Germinal center (tissue), 1 donor: ENCODE measurements at places on chromosomes 1 and 21.

DNA sequence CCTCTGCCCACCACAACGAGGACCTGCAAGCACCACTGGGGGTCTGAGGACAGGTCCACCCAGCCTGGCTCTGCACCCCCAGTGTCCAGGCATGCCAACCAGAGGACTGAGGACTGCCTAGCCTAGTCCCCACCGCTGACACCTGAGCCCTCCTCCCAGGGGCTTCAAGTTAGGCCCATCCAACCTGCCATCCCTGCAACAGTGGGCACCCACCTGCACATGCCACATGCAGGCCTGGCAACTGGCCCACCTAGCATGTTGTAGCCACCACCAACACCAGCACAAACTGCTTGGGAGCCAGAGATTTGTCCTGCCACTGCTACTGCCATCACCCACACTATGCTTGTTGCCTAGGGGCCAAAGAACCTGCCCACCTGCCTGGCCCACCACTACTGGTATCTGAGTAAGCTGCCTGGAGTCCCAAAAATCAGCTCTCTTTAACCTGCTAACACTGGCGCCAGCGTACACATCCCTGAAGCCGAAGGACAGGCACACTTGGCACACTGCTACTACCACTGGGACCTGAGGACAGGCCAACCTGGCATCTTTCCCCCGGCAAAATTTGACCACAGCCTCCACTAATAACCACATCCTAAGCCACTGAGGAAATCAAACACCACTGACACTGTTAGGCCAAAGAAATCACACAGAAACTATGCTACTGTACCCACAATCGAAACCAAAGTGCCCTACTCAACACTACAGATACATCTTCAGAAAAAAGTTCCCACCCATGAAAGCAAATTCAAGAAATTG, 61.5 kb downstream of the PSMG1 start:
- DNase-seq: no peak

GRCh38 chr1:27099135-27099586, 55.8 kb downstream of the SLC9A1 start:
- no peak for DNase-seq

DNA sequence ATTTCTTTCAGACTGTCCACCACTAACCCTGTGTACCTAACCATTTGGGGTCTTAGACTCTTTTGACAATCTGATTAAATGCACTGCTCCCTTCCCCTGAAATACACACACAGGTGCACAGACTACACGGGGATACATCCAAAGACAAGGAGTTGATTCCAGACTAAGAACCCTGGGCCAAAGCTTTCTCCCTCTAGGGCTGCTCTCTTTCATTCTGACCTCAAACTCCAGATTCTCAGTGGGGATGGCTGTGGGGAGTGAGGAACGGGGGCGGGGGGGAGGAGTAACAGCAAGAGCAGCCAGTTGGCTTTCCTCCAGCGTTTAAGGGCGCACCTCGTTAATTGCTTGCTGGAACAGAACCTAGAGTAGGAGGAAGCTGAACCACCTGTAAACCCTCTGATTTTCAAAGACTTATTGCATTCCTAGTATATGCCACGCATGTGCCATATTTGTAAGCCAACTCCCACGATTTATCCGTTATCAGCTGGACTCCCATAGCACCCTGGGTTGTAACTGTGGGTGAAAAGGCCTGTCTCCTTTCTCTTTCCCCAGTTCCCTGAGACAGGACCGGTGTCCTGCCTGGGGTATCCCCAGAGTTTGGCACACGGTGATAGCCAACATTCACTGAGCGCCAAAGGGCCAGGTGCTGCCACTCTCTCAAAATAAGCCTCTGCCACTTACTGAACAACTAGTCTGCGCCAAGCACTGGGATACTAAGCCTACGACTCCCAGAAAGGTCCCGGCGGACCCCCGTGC, 920 bp downstream of the MTHFR start:
- peak; percentile 21 for DNase-seq

DNA sequence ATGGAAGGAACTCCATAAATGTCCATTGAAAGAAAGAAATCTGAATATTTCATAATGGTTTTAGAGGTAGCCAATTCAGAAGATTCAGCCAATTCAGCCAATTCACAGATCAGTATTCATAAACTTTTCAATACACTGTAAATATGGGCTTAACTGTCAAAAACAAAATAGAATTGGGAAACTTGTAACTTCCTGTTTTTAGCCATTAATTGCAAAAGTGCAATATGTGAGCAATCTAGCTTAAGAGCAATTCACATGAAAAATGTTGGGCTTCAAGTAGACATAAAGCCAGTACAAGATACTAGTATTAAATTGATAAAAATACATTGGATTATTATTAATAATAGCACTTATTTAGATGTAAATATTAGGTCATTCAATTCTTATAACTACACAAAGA, 27.5 kb upstream of the PLPPR4 start:
- DNase-seq: no peak

DNA sequence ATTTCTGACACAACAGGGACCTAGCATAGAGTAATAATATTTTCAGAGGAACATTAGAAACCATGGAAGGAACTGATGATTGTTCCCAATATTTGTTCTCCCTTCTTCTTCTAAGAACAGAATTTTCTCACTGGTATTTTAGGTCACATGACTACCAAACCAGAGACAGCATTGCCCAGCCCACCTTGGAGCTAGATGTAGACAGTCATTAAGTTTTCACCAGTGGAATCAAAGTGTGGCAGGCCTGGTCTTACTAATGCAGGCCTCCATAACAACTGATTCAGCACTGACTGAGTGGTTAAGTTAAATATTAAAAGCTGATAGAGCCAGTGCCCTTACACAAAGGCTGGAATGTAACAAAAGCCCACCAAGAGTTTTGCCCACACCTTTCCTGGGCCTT, 244.4 kb downstream of the ZNF648 start:
- DNase-seq: no peak

DNA sequence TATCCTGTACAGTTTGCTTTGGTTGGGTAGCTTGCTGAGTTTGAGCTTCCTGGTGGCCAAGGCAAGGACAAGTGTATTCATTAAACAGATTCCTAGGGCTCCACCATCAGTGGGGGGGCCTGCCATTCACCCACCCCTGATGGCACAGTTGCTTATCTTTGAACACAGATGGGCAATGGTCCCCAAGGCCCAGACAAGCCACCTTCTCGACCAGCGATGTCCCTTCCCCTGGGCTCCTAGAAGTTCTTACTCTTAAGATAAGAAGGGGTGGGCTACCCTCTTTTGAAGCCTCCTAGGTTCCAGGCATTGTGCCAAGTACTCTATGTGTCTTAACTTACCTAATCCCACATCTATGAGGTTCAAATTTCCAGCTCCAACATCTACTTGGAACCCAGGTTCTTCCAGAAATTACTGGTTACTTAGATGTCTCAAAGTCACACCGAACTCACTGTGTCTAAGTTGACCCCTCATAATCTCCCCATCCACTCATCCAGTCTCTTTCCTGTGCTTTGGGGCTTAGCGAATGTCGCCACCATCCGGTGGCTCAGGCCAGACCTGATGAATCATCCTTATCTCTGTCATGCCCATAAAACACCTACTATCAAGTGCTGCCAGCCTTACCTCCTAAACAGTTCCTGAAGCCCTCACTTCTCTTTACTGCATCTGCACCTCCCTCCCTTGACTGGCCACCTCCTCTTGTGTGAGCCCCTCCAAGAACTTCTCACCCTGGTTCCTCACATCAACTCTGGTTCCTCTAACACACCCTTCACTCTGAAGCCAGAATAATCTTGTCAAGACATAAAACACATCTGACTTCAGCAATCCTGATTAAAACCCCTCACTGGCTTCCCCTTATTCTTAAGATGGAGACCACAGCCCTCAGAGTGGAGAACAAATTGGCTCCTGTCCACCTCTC, 50.1 kb downstream of the KLHDC7A start:
- DNase-seq: no peak

- no peak for DNase-seq
Measured at GRCh38 chr1:100860397-100860991, 34.1 kb downstream of the EXTL2 start.

- DNase-seq: peak; percentile 71
Measured at GRCh38 chr1:192516776-192517297, 58.7 kb upstream of the RGS1 start.

DNA sequence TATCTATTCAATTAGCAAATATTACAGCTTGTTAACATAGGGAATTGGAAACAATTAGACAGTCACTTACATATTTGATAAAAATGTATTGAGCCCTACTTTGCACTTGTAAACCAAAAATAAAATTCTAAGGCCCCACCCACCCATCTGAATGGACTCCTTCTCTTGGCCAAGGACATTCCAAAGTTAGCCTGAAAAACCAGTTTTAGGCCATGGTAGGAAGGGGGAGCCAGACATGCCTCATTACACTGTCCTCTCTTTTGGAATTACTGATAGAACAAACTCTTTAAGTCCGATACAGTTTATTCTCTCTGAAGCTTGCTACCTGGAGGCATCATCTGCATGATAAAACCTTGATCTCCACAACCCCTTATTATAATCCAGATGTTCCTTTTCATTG, 28.0 kb upstream of the TSPAN2 start:
- no peak for DNase-seq

GRCh38 chr1:154264454-154264853, 8.0 kb upstream of the HAX1 start:
- DNase-seq: no peak

DNA sequence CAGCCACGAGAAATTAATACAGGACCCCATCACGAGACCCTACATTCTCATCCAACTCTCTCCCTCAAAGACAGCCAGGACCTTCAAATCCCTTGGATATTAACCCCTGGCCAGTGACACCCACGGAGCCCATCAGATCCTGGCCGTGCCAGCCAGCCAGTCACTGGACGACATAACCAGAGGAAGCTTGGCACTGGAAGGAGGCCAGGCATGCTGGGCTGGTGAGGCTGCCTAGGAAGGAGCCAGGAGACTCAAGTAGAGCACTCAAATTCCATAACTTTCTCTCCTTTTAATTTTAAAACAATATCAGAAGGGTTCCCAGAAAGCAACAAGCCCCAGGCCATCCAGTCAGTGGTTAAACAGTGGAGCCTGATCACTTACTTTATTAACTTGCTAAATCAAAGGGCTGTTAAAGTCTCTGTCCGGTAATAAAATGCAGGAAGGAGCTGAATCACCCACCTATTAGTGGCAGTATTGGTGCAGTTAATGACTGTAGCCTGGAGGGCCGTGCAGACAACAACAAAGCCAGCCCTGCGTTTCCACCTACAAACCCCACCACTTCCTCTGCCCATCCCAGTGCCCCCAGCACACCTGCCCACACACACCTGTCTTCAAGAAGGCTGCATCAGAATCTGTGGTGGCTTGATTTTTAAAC, 78.0 kb downstream of the HIVEP3 start:
- DNase-seq: no peak

DNA sequence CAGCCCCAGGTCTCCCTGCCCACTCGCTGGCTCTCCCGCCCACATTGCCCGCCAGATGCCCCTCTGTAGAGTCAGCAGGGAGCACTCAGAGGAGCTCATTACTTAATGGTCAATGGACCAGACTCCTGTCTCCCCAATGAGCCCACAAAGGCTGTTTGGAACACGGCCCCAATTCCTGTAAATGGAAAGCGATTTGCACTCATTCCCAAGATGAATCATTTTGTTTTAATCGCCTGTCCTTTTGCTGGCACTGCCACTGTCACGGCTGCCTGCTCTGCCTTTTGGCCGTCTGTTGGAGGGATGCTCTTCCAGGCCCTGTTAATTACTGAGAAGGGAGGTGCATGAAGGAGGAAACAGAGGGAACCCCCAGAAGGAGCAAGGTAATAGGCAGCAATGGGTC, 44.8 kb upstream of the ATP2B4 start:
- DNase-seq: no peak

DNA sequence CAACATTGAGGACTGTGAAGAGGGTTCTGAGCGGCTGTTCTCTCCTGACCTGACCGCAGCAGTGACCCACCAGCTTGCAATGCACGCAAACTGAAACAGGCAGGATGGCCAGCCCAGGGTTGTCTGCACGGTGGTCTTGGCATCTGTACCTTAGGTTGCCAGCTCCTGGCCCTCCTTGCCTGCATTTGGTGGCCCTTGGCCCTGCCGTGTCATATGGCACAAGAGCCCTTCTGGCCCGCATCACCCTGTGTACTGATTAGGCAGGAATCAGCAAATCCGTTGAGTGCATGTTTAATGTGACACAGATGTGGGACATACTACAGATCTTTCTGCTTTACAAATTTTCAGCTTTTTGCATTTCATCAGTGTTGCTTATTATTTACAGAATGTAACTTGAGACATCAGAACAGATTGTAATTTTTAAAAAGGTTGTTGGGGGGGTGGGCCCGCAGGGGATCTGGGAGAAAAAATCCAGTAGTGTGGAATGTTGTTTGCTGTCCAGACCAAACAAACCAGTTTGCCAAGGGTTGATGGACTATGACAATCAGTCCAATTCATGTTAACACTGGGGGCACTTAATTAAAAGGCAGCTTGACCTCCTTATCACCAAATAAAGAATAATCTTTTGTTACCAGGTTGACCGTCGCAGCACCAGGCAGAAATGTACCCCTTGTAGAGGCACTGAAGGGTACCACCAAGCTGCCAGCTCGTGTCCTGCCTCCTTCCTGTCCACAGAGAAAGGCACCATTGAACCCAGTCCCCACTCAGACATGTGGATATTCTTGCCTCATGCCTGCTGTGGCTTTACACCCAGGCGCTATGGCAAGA, 132.6 kb downstream of the DHRS3 start:
- no peak for DNase-seq

- DNase-seq: no peak
Measured at GRCh38 chr1:59481881-59482505, 185.1 kb downstream of the FGGY start.

GRCh38 chr1:67688526-67689219, 3.7 kb downstream of the GADD45A start:
- DNase-seq: no peak

- DNase-seq: peak; percentile 77
Measured at GRCh38 chr1:150464422-150464826, 22.8 kb upstream of the TARS2 start.

DNA sequence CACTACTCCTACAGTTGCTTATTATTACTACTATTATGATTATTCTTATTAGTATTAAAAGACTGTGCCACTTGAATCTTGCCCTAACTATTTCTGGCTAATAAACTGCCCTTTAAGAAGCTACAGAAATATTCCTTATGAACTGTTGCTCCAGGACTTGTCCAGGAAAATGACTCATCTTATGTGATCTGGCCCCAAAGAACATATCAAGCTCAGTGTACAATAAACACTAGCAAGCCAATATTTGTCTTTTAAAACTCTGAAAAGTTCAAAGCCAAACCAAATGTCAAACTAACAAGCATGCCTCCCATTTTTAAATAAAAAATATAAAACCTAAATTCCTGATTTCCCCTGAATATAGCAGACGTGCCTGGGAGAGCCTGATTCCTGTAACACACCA, 88.7 kb upstream of the SIM2 start:
- DNase-seq: no peak
